ENCODE measurements at places on chromosomes 11 and 22. TPM values are rescaled to one million over a fixed set of nuclear protein-coding genes. Genes with fewer than 3 reads are reported as not detected.

- DNase-seq = no peak
These were observed 60.9 kb downstream of the SMIM38 start for GRCh38 chr11:69216647-69217051.

DNA sequence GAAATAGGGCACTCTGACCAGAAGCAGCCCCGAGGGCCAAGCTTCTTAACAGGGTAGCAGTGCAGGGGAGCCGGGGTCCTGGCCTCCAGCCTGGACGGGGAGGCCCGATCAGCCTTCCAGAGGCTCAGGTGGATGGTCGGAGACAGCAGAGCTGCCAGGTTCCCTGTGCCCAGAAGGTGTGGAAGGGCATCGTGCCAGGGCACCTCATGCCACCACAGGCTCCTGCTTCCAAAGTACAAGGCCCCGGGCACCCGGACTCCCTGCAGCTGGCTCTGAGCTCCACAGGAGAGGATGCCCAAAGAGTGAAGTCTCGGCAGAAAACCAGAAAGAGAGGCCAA is 14.3 kb downstream of the EHD1 start:
- no peak for DNase-seq

CRYBB2 gene
- not detected for total RNA-seq

GRCh38 chr11:99333621-99334020 is 312.9 kb downstream of the CNTN5 start:
- no peak for DNase-seq

DNA sequence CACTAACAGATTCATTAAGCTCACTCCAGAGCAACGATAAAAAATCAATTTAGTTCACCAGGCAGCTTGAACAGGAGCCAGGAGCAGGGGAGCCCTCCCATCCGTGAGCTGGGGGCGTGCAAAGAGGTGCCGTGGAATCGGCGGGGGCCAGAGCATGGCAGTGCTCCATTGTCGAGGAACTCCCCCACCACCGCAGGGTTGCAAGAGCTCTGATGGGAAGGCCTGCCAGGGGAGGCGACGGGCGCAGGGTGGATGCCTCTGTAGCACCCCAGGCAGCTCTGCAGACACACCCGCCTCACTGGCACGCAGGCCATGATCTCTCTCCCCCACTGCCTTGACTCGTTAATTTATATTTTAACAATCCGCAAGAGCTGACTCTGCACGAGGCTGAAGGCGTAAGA is 433.2 kb downstream of the MIAT start:
- DNase-seq = no peak

POTEH gene
- total RNA-seq = not detected

ADAMTS8 gene
- total RNA-seq = not detected

- no peak for DNase-seq
These were observed 3.6 kb upstream of the CCDC117 start for GRCh38 chr22:28768701-28769393.

- DNase-seq = no peak
These were observed 88.2 kb downstream of the FCHSD2 start for GRCh38 chr11:73053964-73054363.

Data from CD4-positive, CD25-positive, alpha-beta regulatory T cell (primary cell).